GM04504 (cell line): ENCODE measurements at places on chromosomes 7 and 10.

DNA sequence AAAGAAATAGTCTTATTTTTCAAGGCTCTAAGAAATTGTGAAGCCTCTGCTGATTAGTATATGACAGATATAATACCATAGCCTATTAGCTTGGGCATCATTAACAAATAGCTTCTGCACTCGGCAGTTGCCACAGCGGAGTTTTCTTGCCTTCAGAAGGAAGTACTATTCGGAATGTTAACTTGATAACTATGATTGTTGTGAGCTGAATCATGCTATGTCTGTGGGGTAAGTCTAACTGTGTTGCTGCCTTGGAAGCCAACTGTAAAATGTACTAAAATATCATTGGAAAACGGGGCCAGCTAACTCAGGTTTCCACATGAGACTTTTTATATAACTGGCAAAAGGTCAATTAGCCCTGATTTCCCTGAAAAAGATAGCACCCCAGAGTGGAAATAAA lies 93.2 kb downstream of the TWIST1 start:
- peak; percentile 36 for DNase-seq

- DNase-seq, result no peak
Measured at GRCh38 chr10:15678851-15679250, 40.9 kb downstream of the ITGA8 start.

GRCh38 chr7:151518105-151518946 lies 1.4 kb downstream of the RHEB start:
- no peak for DNase-seq

GRCh38 chr10:1652151-1652550 lies 85.2 kb downstream of the ADARB2 start:
- no peak for DNase-seq

DNA sequence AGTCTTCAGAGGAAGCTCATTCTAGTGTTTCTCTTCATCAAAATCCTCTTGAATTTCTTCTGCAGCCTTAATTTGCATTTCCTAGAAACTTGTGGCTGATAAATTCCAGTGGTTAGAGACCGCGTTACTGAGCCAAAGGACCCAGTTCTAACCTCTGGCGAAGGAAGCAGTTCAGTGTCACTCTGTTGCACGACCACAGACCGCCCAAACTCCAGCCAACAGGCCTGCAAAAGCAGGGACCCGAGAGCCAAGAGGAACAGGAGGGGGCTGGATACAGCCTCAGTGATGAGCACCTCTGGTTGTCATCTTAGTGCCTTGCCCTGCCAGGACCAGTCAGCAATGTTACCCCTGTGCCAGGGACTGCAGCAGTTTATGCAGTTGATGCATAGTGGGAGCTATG lies 70.0 kb downstream of the AFAP1L2 start:
- DNase-seq, result no peak

DNA sequence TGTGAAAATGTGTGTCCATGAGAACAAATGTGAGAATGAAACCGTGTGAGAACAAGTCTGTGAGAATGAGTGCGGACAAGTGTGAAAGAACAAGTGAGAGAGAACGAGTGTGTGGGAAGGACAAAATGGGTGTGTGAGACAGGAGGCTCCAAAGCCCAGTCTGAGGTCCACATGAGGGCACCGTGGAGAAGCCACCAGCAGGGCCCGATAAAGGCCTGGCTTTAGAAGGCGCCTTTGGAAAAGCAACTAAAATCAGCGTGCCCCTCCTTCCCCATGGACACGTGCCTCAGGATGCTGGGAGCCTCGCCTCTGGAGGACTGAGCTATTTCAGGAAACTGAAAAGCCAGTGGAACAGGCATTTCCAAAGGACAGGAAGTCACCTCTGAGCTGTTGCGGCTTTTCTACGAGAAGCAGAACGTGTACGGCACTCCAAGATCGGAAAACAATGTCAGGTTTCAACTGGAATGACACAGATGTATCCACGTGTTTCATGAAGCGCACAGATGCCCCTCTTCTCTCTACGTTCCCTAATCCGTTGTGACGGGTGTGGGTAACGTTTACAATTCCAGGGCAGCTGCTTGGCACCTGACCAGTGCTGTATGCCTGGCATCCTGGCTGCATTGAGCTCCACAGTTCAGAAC lies 46.4 kb downstream of the ESYT2 start:
- peak; percentile 17 for DNase-seq

DNA sequence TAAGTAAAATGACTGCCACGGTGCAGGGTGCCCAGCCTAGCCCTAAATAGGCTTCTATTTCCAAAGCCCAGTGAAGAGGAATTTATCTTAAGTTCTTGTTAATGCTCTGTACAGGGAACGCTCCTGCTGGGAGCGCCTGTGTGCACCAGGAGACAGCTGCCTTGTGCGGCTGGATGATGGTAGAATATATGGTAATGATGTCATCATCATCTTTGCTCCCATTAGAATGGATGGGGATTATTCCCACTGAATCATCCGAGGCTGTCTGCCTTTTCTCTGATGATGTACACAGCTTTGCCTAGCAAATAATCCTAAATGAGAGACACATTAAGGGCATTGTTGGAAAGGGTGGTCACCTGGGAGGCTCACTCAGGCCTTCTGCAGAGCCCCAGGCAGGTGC lies 928.1 kb downstream of the CCSER2 start:
- DNase-seq, result no peak

- no peak for DNase-seq
Measured at GRCh38 chr10:122476333-122476695, 15.0 kb downstream of the HTRA1 start.

GRCh38 chr7:106288263-106288662 lies 3.5 kb upstream of the NAMPT start:
- DNase-seq, result no peak

- DNase-seq, result no peak
Measured at GRCh38 chr7:102469972-102470825, 5.4 kb downstream of the LRWD1 start.

GRCh38 chr10:130740915-130741750 lies 570.4 kb downstream of the TCERG1L start:
- DNase-seq, result no peak

DNA sequence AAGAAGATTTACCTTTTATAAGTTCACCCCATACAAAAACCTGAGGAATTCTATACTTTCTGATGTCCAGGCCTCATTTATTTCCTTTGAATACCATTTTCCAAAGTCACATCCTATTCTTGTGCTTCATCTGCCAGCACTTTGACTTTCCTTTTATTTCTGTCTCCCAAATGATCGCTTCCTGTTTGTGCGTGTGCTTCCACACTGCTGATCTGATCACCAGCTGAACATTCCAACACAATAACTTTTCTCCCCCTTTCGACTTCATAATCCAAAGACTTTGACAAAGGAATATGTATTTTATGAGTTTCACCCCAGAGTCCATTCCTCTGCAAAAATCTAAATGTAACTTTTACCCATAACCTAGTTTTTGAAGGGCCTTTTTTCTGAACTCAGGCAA lies 3.1 kb downstream of the ELAPOR2 start:
- peak; percentile 8 for DNase-seq

- no peak for DNase-seq
Measured at GRCh38 chr7:80981405-80981804, 62.6 kb upstream of the SEMA3C start.

DNA sequence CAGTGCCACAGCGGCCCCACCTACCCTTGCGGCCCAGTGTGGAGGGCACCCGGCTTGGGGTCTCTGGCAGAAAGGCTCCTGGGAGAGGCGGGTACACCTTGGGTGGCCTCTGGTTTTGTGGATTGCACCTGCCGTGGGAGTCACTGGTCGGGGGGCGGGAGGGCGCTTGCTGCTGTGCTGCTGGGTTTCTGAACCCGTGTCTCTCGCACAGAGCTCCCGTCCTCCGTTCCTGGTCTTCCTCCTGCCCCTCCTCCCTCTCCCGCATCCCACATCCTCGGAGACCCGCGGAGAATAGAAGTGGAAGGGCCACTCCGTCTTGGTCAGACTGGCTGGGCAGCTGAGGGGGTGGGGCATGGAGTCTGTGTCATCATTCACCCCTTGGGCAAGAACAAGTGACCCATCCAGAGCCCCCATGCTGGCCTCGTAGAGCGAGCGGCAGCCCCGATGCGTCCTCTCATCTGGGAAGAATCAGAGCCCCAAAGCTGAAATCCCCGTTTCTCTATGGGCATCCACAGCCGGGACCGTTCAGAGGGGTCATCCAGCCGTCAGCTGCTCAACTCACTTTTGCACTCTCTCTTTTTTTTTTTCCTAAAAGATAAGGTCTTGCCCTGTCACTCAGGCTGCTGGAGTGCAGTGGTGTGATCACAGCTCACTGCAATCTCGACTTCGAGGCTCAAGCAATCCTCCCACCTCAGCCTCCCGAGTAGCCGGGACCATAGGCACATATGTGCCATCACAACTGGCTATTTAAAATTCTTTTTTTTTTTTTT lies 4.0 kb downstream of the MAFK start:
- DNase-seq, result no peak

- DNase-seq, result no peak
Measured at GRCh38 chr7:219581-220150, 27.3 kb downstream of the FAM20C start.

DNA sequence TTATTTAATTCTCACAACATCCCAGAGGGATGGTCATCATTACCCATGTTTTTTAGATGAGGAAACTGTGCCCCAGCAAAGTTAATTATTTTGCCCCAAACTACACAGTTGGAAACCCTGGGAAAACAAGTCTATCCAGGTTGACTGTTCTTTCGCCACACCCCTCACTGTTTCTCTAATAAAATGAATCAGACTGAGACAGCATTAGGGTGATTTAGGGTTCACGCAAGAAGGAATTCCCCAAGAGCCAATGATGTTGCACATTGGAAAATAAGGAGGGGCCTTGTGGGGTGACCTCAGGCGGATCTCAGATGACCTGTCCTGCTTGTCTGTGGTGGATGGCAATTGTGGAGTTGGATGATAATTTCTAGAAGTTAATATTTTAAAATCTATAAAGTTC lies 135.7 kb upstream of the TBX20 start:
- no peak for DNase-seq

- DNase-seq, result no peak
Measured at GRCh38 chr10:81428456-81429134, 446.4 kb upstream of the NRG3 start.

GRCh38 chr10:109892931-109893330 lies 30.4 kb downstream of the XPNPEP1 start:
- DNase-seq, result no peak

DNA sequence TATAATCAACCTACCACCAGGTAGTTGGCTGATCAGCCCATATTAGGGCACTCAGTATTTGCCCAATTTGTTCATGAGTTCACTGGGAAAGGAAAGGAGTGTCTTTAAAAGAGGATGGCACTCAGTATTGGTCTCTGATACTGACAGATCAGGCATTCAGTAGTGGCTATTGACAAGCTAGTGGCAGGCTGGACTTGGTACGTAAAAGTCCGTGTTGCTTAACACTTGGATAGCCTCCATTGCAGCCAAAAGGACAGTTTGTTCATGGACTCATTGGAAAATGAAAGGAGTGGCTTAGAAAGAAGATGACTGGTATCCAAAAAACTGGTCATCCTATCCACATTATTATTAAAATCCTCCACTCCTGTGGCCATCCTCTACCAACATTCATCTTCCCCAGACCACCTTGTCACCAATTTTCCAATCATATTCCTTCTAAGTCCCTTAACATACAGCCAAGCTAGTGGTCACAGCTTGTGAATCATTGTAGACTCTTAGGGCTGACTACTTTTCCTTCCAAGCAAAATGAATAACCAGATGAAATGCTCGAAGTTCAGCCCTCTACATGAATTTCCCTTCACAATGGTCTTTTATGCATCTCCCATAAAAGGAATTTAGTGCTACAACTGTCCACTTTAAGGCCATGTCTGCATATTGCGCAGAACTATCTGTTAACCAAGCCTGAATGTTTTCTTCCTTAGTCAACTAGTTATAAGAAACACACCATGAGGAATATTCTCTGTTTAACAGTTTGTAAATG lies 78.6 kb upstream of the MAGI2 start:
- no peak for DNase-seq

DNA sequence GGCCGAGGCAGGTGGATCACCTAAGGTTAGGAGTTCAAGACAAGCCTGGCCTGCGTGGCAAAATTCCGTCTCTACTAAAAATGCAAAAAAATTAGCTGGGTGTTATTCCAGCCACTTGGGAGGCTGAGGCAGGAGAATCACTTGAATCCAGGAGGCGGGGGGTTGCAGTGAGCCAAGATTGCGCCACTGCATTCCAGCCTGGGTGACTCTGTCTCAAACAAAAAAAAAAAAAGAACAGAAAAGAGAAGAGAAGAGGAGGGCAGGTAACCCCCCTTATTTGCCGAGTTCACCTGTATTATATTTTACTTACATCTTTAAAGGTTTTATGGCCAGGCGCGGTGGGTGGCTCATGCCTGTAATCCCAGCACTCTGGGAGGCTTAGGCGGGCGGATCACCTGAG lies 91.7 kb downstream of the RNF216 start:
- no peak for DNase-seq

GRCh38 chr10:77715088-77715487 lies 77.5 kb upstream of the KCNMA1 start:
- DNase-seq, result no peak

DNA sequence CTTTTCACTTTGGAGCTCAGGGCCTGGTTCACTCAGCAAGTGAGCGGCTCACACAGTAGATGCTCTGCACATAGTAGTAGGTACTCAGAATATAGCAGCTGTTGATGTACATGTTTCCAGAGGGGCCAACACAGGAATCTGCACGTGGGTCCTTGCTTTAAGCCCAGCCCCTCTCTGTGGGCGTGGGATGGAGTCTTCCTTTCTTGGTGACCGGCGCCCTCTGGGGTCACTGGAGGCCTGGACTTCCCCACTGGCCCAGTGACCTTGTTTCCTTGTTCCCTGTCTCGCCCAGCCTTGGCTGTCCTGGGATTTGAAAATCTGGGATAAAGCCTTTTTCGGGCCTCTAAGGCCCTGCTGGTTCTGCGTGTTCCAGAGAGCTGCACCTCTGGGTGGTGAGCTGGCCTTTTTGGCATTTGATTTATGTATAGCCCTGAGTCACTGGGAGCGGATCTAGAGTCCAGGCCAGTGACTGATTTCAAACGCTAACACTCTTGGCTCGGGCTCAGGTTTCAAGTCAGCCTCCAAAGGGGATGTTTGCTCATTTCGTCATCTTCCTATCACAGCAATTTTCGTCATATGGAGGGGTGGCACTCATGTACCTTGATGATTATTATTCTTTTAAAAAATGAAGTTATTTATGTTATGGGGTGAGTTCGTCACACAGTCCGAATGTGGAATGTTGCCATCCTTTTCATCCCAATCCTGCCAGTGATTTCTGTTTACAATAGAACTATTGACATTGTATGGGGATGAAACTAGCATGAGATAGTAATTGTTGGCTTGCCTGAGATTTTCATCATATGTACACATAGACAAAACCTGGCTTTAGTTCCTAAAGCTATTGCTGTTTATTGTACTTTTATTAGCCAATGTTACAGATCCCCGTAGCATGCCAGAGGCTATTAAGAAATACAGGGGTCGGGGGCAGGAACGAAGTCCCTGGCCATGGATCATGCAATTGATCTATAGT lies 65.5 kb downstream of the CUX1 start:
- peak; percentile 100 for DNase-seq

- no peak for DNase-seq
Measured at GRCh38 chr10:95480102-95480900, 80.9 kb downstream of the SORBS1 start.

- no peak for DNase-seq
Measured at GRCh38 chr10:18021725-18022480, 70.2 kb downstream of the SLC39A12 start.

GRCh38 chr7:157483971-157484410 lies 147.2 kb downstream of the DNAJB6 start:
- no peak for DNase-seq

- DNase-seq, result no peak
Measured at GRCh38 chr10:30467651-30468338, 33.8 kb downstream of the MAP3K8 start.
